Stimulated activated CD8-positive, alpha-beta memory T cell treated with anti-CD3 and anti-CD28 coated beads, Interleukin-4, amount 100 ng/mL, for 4 hours (primary cell): ENCODE measurements at places on chromosomes 4 and X.
A peak's percentile ranks its signal among the peaks of the same experiment; 100 is the strongest.

GRCh38 chrX:31091819-31092218, 20.0 kb upstream of the FTHL17 start:
- DNase-seq: no peak

DNA sequence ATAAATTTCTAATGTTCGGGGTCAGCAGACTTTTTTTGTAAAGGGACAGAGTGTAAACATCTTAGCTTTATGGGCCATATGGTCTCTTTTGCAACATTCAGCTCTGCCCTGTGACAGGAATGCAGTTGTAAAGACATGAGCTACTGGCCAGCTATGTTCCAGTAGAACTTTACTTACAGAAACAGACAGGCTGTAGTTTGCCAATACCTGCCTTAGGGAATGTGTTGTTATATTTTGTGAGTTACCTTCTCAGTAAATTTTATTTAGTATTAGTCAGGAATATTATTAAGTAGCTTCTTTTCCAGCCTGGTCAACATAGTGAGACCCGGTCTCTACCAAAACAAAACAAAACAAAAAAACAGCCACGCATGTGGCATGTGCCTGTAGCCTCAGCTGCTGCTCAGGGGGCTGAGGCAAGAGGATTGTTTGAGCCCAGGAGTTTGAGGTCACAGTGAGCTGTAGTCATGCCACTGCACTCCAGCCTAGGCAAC, 48.7 kb downstream of the HTT start:
- no peak for DNase-seq

- DNase-seq: no peak
These were observed 23.7 kb upstream of the TLR7 start for GRCh38 chrX:12843061-12843667.

GRCh38 chr4:70761276-70761816, 39.6 kb downstream of the RUFY3 start:
- no peak for DNase-seq

- no peak for DNase-seq
These were observed 92.2 kb downstream of the DCHS2 start for GRCh38 chr4:154399259-154399974.

GRCh38 chrX:138859421-138859820, 147.9 kb upstream of the FGF13 start:
- DNase-seq: no peak

GRCh38 chrX:23901805-23902204, 5.9 kb downstream of the APOO start:
- DNase-seq: no peak

- no peak for DNase-seq
These were observed 200.5 kb downstream of the CENPC start for GRCh38 chr4:67344594-67345380.

- no peak for DNase-seq
These were observed 24.9 kb downstream of the WDR1 start for GRCh38 chr4:10091531-10092181.

DNA sequence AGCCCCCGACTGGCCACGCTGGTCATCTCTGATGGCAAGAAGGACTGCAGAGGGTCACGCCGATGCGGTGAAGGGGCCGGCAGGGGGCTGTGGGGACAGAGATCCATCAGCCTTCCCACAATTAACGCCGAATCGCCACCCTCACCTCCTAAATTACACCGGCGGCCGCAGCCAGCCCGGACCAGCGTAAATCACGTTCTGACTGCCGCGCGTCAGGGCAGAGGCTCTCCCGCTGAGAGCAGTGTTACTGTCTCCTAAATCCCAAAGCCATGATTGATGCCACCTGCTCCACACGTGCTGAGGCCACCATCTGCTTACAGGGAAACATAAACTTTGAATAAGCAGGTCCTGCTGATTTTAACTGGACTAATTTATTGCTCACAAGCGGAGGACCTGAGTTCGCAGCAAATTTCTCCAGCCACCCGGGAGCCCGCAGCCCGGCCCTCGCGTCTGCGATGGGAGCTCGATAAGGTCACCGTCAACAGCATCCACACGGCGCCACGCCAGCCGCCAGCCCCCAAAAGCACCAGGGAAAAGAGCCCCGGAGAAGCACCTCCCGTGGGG, 127.3 kb upstream of the NKX1-1 start:
- DNase-seq: no peak

- no peak for DNase-seq
These were observed 288.0 kb downstream of the AFF2 start for GRCh38 chrX:148788449-148788848.

- DNase-seq: no peak
These were observed 2.3 kb downstream of the IRF2 start for GRCh38 chr4:184471881-184472613.

DNA sequence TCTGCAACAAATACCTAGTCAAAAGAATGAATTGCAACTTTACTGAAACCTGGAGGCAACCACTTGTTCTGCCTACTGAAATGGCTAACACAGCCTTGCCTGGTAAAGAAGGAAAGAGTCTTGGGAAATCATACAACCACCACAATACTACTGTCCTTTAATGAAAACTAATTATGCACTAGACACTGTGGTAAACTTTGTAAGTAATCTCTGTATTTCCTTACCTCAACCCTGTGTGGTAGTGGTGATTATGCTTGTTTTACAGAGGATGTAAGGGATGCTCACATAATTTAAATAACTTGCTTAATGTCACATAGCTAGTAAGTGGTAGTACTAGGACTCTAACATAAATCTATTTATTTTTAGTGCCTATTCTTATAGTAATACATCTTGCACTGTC, 44.7 kb downstream of the TMEM156 start:
- no peak for DNase-seq

GRCh38 chr4:186943411-186943810, 219.8 kb upstream of the FAT1 start:
- no peak for DNase-seq

DNA sequence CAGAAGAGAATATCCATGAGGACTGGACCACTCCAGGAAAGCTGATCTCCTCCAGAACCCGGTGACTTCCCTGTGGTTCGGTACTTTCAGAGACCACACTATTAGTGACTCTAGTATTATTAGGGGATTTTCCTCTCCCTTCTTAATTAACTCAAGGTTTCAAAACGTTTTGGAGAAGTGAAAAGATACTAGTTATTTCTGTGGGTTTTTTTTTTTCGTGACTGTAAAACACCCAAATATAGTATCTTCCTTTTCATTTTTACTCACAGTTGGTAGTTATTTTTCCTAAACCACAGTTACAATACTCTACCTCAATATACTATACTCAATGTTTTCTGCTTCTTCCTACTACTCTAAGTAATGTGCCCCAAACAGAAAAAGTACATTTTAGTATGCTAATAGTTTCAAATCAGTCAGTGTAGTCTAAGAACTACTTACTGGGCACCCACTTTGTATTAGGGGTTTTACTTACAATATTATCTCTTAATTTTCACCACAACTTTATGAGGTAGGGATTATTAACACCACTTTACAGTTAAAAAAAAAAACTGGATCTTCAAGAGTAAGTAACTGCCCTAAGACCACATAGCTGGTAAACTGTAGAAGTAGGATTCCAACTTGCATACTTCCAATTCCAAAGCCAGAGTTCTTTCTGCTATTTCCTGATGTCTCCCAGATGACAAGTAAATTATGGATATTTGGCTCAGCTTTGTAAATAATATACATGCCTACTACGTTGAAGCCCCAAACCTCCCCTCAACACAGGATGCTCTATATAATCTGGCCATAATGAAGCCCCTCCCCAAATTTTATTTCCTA, 45.0 kb downstream of the SLC9A7 start:
- no peak for DNase-seq

DNA sequence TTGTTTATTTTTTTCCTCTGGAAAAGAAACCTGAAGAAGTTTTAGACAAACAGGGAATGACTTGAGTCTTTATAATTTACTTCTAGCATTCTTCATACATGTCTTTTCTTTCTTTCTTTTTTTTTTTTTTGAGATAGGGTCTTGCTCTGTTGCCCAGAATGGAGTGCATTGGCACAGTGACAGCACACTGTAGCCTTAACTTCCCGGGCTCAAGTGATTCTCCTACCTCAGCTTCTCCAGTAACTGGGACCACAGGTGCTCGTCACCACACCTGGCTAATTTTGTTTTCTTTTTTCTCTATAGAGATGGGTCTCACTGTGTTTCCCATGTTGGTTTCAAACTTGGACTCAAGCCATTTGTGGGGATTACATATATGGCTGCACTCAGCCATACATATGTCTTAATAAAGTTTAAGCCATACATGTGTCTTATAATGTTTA, 71.8 kb downstream of the RAPGEF2 start:
- no peak for DNase-seq

GRCh38 chr4:155241664-155242063, 33.2 kb downstream of the NPY2R start:
- DNase-seq: no peak

DNA sequence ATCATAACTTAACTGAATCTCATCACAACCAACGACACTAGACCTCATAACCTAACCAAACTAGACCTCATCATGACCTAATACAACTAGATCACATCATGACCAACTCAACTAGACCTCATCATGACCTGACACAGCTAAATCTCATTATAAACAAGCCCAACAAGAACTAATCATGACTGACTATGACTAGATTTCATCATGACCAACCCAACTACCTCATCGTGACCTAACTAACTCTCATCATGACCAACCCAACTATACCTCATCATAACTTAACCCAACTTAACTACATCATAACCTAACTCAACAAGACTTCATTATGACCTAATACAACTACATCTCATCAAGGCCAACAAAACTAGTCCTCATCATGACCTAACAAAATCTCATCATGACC, 86.8 kb downstream of the DHRSX start:
- no peak for DNase-seq

DNA sequence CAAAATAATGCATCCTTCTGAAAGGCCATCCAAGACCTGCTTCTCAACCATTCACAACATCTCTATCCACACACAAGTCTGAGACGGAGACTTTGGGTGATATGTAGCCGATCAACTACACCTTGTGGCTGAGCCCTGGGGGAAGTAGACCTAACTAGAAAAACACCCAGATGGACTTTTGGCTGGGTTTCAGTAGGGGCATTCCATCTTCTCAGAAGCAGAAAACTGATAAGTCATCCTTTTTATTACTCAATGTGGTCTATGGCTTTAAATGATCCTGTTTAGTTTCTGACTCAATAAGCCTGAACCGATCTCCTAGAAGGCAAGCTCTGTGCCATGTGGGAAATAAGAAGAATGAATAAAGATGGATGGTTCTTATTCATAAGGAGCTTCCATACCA, 82.5 kb upstream of the AFF2 start:
- no peak for DNase-seq

- DNase-seq: no peak
These were observed 306.9 kb upstream of the ARSJ start for GRCh38 chr4:114286262-114286810.

GRCh38 chr4:152947311-152947710, 11.2 kb downstream of the FHDC1 start:
- DNase-seq: no peak

GRCh38 chrX:154351183-154352011, 23.0 kb downstream of the FLNA start:
- no peak for DNase-seq

DNA sequence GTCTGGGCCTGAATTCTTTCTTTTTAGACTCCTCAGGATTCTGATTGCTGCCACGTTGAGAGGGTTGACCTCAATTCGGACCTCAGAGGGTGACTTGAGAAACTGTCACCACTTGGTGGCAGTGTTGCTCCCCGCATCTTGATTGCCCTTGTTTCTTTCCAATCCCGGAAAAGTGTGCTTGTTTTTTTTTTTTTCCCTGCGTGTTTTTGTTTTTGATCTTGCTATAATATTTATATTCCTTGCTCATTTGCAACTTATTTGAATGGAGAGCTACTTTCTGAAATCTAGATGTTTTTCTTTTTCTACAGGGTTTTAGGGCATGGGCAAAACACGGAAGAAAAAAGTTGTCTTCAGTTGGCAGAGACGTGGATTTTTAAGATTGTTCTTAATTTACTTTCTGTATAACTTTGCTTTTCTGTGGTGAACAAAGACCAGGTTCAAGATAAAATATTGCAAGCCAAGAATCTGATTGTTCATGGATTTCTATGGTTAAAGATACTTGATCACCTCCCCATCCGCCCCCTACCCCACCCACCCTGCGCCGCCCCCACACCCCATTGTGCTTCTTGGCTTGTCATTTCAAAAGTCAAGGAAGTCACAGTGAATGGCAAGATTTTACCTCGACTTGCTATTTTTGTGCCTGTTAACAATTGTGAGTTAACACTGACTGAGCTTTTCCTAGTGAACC, 102.0 kb downstream of the PTTG2 start:
- DNase-seq: peak; percentile 40

DNA sequence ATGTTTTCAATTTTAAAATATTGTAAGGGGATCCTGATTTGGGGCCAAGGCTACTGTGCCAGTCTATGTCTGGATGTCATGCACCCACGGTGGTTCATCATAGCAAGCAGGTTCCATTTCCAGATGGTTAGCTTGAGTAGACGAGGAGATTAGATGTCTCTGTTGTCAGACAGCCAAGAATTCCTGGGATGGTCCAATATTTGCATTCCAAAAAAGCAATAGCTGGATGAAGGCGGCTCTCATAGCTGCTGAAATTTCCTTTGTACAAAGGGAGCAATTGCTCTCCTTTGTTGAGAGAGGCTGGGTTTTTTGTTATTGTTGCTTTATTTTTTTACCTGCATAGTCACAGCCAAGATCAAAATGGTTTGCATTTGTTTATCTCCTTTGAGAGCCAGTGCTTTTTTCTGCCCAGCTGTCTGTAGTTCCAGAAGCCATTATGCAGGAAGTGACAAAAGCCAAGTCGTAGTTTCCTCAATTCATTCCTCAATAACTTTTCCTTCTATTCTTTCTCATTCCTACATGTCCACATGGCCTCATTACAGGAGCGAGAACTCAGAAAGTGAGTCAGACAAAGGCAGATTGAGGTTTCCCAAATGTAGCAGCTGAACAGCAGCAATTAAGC, 107.9 kb downstream of the MMRN1 start:
- DNase-seq: no peak

DNA sequence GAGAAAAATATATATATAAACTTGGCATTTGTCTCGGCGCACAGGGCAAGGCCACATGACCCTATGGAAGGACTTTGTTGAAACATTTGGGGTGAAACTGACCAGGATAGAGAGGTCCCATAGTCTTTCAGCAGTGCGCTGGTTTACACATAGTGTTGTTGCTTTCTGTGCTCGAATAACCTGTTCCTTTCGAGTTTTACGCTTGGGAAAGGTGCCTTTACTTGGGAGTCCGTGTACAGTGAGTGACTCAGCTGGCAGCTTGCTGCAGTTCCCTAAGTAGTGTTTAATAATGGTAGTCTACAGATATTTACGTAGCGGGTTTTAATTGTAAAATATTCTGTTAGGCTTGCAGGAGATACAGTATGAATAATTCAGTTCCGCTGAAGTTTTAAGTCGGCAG, 578 bp downstream of the APOOL start:
- no peak for DNase-seq

DNA sequence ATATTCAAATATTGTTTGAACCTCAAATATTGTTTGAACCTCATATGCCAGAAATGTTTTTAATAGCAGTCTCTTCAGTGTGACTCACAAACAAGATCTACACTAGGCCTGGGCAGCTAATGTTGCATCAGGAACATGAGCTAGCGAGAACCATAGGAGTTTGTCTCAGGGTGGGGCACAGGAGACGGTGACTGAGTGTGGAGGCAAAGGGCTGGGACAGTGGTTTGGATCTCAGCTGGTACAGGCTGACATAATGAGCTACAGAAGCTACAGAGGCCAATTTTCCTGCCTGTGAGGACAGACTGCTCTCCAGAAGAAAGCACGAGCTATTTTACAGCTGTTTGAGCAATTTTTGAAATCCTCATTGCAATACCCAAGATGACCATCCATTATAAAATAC, 224.7 kb downstream of the CENPC start:
- DNase-seq: no peak

- DNase-seq: no peak
These were observed 152.2 kb downstream of the CBLL2 start for GRCh38 chrX:22424919-22425318.

GRCh38 chrX:74242484-74243138, 61.4 kb upstream of the ZCCHC13 start:
- DNase-seq: no peak
